ENCODE measurements at places on chromosomes 6 and 20.
A peak's percentile ranks its signal among the peaks of the same experiment; 100 is the strongest.

GRCh38 chr6:11368264-11368663, 135.8 kb upstream of the NEDD9 start:
- no peak for DNase-seq

GRCh38 chr6:3527651-3527977, 70.8 kb upstream of the SLC22A23 start:
- DNase-seq = no peak

DNA sequence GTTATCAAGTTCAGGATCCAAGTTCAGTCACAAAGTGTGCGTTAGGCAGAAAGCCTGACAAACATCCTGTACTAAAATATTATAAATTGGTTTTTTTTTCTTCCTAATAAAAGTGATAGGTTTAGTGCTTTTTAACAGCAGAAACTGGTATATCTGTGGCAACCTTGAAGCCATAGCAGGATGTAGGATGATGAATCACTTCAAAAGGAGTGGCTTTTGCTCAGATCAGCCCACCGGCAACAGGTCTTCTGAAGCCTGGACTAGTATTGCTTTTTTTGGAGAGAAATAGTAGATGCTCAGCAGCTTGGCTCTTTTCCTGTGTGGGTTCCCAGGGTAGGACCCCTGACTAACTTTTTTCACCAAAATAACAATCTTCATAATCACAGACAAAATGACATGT, 190.8 kb downstream of the EPM2A start:
- DNase-seq = no peak

DNA sequence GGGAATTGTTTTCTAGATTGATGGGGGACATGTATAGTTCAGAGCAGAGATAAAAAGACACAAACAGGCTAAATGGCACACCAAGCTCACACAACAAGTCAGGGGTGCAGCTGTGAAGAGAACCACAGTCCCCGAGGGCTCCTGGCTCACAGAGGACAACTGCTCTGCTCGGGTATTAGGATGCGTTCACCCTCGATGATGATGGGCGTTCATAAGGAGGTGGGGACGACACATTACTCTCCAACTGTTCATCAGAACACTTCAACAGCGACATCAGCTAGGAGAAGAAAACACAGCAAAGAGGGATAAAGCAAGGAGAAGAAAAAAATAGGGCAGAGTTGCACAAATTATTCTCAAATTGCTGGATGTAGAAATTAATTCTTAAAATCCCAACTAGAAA, 174.8 kb upstream of the RREB1 start:
- DNase-seq = no peak

- no peak for DNase-seq
Measured at GRCh38 chr6:141290941-141291721, 841.6 kb upstream of the GJE1 start.

DNA sequence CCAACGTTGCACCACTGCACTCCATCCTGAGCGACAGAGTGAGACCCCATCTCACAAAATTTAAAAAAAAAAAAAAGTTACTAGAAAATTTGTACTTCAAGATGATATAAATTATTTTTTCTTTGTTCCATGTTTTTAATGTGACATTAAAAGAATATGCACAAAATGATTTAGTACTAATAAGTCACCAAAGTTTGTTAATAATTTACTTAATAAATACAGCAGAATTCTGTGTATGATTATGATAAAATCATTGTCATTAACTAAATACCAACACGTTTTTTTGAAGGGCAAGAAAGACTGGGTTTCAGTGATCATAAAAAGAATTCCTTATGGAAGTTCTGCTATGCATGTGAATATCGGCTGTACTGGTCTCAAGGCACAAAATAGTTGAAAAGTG, 28.1 kb downstream of the GOPC start:
- DNase-seq = no peak

GRCh38 chr20:13554706-13555105, 84.0 kb downstream of the TASP1 start:
- DNase-seq = no peak

- peak; percentile 33 for DNase-seq
Measured at GRCh38 chr6:113630738-113631535, 226.2 kb upstream of the MARCKS start.

DNA sequence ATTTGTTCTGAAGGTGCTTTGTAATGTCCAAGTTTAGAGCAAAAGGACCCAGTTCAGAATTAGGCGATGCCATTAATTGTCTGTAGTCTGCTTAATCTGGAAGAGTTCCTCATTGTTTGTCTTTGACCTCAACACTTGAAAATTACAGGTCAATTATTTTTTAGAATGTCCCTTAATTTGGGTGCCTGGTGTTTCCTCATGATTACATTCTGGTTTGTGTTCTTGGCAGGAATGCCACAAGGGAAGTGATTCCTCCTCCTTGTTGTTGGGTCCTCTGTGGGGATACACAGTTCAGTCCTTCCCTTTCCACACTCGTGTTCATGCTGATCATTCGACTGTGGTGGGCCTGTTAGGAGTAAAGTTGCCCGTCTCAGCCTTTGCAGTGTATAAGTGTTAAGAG, 207.3 kb downstream of the JARID2 start:
- no peak for DNase-seq

- no peak for DNase-seq
Measured at GRCh38 chr20:63002511-63002910, 4.3 kb downstream of the BHLHE23 start.

- DNase-seq = no peak
Measured at GRCh38 chr6:132973514-132973993, 159.2 kb downstream of the RPS12 start.

DNA sequence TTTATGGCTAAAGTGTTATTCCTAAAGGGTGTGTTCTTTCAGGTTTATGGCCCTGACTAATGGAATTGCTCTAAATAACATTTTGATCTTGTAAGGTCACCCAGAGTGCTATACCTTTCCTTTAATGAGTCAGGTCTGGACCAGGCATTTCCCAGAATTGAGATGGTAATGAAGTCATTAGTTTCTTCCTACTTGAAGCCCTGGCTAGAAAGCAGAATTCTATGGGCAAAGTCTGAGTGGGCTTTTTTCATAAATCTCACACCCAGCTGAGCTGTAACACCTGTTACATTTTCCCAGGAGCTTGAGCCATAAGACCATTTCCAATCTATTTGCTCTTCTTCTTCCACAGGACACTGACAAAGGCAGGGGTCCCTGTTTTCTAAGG, 122.0 kb upstream of the ID4 start:
- no peak for DNase-seq

DNA sequence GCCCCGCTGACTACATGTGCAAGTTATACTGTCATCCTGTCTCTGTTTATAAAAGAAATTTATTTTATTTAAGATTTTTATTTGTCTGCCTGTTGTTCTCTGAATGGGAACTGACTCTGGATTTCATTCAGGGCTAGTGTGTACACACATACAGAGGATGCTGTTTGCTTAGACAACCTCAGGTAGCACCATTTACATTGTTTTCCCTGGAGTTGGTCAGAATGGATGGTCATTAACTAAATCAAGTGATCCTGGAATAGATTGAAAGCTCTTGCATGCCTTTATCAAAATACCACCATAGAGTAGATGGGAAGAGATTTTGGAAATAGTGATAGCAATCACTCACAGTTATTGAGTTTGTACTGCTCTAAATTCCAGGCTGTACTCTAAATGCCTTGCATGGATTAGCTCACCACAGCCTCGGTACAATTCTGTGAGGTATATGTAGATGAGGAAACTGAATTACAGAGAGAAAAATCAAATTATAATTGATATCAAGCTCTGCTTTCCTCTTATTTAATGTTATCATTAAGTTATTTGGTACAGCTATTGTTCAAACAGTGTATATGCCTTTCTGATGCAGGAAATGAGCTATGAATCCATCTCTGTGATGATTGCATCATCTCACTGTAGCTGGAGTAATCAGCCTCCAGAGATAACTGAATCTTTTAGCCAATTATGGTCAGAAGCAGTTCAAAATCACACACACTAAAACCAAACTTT, 51.9 kb downstream of the RNF217 start:
- DNase-seq = no peak

DNA sequence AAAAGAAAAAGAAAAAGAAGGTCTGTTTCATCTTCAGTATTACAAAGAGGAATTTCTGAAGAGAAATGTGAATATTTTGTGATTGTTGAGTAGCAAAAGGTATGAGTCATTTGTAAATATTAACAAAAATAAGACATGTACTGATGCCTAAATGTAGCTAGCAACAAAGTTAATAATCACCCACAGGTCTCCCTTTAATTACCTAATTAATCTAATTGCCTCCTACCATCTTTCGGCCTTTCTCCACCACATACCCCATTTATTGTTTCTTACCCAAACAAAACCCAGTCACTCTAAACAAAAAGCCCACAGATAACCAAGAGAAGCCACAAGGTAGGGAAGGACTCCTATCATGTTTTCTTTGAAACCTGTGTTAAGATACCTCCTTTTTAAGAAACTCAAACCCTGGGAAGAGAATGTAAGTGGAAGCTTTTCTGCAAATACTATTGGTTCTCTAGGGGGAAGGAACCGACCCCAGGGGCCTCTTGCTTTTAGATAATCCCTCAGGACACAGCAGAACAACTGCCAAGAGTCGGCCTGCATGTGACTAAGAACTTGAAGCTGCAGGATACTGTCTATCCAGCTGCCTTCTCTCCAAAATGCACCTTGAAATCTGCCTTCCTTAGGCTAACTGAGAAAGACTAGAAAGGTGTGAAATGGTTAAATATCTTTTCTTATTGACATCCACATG, 16.1 kb upstream of the STK38 start:
- no peak for DNase-seq

DNA sequence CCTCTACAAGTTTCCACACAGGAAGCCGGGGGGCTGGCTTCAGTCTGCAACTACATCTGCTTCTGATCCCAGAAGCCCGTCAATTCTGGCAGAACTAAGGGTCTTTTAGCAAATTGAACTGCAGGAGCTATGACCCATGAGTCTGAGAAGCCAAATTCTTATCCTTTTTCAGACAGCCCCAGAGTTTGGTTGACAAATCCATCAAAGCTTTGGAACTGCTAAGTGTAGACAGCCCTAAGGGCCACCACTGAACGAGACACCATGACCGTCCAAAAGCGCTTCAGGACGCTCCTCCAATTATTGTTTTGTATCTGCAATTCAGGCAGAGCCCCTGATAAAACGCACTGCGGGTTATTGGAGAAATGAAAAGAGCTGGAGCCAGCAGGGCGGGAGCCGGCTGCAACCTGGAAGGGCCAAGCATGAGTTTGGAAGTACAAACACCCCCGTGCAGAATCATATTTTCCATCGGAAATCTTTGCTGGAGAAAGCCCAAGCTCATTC, 67.1 kb downstream of the GNAS-AS1 start:
- no peak for DNase-seq

GRCh38 chr6:96164802-96165201, 149.0 kb downstream of the FUT9 start:
- no peak for DNase-seq

DNA sequence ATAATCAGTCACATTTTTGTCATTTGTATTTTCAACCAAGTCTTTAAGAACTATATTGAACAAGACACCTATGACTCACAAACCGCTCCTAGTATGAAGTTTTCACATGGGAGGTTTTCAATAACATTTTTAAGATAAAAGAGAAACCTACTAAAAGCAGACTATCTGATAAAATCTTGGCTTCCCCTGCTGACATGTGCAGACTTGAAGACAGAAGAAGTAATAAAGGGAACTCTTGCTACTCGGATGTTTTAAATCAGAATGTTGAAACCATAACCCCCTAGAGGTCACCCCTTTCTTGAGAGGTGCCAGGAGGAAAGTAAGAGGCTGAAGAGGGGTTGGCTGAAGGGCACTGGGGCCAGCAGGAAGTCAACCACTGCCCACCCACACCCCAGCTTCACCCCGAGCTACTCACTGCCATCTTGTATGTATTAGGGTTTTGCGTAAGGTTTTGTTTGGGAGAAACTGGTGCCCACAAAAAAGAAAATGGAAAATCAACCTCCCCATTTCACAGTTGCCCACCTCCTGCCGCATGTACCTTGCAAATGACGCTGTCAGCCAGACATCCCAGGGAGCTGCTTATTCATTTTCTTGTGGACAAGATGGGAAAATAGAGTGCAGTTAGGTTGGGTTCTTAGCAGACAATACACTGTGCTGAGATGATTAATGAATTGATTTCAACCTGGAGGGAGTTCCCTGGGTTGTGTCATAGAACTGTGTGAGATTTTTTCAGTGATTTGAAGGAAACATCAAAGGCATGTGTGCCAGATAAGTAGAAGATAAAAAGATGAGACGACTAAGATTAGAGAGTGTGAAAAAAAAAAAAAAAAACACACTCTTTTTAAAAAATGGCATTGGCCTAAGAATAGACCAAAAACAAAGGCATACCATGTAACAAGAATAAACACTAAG, 83.2 kb upstream of the TAB2 start:
- DNase-seq = peak; percentile 60

GRCh38 chr6:155154158-155154830, 109.5 kb upstream of the CLDN20 start:
- DNase-seq = peak; percentile 94

- DNase-seq = no peak
Measured at GRCh38 chr6:42306439-42307140, 88.9 kb upstream of the MRPS10 start.

- DNase-seq = no peak
Measured at GRCh38 chr20:42441864-42442331, 747.8 kb downstream of the PTPRT start.

DNA sequence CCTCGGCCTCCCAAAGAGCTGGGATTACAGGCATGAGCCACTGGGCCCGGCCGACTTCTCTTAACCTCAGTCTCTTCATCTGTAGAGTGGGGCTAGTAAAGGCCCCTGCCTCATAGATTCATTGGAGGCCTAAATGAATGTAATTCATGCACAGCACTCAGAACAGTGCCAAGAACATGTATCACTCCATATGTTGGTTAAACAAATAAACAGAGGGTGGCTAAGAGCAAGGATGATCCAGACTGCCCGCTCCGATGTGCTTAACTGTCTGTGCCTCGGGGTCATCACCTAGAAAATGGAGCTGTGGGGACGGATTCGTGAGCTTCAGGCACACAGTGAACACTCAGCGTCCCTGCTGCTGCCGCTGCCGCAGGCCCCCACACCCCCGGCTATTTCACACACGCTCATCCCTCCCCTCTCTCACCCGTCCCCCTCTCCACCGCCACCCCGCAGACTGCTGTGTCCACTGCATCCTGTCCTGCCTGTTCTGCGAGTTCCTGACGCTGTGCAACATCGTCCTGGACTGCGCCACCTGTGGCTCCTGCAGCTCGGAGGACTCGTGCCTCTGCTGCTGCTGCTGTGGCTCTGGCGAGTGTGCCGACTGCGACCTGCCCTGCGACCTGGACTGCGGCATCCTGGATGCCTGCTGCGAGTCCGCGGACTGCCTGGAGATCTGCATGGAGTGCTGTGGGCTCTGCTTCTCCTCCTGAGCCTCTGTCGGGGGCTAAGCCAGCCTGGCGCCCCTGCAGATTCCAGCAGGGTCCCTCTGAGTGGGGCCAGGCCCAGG, 14.8 kb downstream of the MDFI start:
- DNase-seq = no peak

- no peak for DNase-seq
Measured at GRCh38 chr20:50427719-50428083, 82.5 kb upstream of the PTPN1 start.

Data from SJSA1 (cell line).